ENCODE measurements at places on chromosomes 11 and 22.
A peak's percentile ranks its signal among the peaks of the same experiment; 100 is the strongest.

DNA sequence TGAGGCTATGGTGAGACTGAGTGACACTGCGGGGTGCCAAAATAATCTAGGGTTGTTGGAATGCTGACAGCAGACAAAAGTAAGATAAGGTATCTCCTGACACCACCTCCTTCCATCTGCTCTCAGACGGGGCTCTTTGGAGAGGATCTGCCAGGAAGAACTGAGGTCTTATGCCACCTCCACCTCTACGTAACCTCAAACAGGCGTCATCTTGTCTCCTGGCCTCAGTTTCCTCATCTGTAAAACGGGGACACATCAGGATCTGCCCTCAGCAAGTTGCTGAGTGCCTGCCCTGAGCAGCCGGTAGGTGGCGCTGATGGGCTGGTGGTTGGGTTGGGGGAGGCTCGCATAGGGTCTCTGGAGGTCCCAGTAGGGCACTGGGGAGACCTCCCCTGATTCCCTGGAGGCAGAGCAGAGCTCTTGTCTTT, 1.7 kb upstream of the MYEOV start:
- DNase-seq: peak; percentile 33

- DNase-seq: peak; percentile 72
Measured at GRCh38 chr11:42175203-42175602, 715.8 kb upstream of the LRRC4C start.

GRCh38 chr11:11039208-11039965, 181.5 kb upstream of the ZBED5 start:
- DNase-seq: no peak

DNA sequence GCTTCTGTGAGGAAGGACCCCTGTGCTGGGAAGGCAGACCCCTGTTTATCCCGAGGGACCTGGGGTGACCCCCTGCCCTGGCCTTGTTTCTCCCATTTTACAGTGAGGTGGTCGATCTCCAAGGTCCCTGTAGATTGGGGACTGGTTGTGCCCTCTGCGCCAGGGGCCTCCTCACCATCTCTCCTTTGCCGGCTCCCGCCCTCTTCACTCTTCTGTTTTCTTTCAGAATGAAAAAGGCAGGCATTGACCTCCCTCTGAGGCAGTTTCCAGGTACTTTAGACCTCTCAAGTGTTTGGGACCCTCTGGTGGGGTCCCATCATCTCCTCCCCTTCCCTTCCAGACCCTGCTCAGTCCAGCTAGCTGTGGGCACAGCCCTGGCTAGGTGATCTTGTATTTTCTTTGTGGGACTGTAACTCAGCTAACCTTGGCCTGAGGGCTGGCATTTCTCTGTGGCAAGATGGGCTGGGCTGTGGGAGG, 1.5 kb downstream of the SERPINH1 start:
- no peak for DNase-seq

GRCh38 chr11:46332568-46333393, 14.5 kb upstream of the DGKZ start:
- DNase-seq: no peak

- no peak for DNase-seq
Measured at GRCh38 chr11:92663539-92663938, 305.9 kb upstream of the MTNR1B start.

GRCh38 chr11:6841694-6842093, 3.8 kb upstream of the OR10A5 start:
- DNase-seq: no peak
